ENCODE measurements at places on chromosomes 1 and 21.

- DNase-seq = no peak
Observed at GRCh38 chr1:89125913-89126580, at the start of gene GBP2. GBP2 (minus strand) TSS chr1:89126114; CDS start chr1:89121966, 4,148 bp downstream.

- peak; percentile 37 for DNase-seq
Observed at GRCh38 chr1:25503551-25504426, 39.6 kb upstream of the LDLRAP1 start.

GRCh38 chr21:38420140-38420539 is 78.1 kb downstream of the ERG start:
- no peak for DNase-seq

GRCh38 chr1:10691740-10692125 is 104.7 kb downstream of the CASZ1 start:
- no peak for DNase-seq

DNA sequence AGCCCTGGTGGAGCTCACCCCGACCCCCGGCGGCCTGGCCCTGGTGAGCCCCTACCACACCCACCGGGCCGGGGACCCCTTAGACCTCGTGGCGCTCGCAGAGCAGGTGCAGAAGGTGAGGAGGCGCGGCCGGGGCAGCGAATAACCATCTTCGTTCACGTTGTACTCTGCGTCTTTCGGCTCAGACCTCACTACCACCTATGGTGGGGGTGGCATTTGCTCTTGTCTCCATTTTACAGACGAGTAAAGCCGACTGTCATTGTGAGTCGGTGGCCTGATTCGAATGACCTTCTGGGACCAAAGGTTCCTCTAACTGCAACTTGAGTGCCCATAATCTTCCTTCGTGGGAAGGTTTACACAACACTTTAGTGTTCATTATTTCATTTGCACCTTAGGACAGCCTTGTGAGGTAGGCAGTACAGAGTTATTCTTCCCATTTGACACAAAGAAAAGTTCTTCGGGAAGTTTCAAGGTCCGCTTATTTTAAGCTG is 506 bp downstream of the C1orf50 start:
- no peak for DNase-seq

- DNase-seq = no peak
Observed at GRCh38 chr1:221696718-221697461, 45.0 kb downstream of the DUSP10 start.

DNA sequence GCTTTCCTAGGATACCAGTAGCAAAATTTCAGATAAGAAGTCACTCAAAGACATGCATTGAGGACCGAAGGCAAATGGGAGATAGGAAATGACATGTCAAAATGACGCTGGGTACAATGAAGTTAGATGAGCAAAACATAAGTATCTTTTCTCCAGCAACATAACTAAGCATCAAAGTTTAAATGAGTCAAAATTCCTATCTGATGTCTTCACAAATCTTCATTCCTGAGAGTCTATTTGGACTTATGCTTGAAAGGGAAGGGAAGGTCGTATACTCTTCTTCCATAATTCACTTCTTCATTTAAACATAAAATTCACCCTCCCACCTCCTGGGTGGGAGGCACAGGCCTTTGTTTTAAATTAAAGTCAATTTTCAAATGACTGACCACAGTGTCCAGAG is 4.1 kb upstream of the TMEM81 start:
- no peak for DNase-seq

GRCh38 chr1:32964461-32965250 is at the start of gene RNF19B:
RNF19B (minus strand) TSS chr1:32964809; CDS start chr1:32964685, 124 bp downstream.
- peak; percentile 96 for DNase-seq

DNA sequence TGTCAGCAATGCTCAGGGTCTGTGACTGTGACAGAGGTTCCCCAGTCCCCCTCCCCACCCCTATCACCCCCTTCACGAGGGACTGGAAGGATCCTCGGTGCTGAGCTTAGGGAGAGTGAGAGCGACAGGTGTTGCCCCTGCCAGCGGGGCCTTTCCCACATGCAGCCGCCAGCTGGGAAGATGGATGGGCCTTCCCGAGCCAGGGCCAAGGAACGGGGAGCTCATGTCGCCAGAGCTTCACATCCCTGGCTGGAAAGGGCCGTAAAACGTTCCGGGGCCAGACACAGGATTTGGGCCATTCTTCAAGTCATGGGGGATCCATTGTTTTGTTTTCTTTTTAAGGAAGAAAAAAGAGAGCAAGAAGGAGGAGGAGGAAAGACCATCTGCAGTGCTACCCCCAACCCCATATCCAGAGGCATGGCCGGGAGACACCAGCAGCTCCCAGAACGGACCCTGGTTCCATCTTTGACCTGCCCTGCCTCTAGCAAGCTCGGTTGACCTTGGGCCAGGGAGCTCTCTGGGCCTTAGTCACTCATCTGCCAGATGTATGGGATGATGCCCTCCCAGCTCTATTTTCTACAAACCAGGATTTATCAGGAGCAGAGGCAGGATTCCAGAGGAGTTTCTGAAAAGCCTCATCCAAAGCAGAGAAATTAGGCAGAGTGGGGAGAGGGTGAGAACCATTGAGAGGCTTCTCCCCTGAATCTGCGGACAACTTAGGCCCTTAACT is 54.1 kb downstream of the TAS1R2 start:
- DNase-seq = peak; percentile 21

DNA sequence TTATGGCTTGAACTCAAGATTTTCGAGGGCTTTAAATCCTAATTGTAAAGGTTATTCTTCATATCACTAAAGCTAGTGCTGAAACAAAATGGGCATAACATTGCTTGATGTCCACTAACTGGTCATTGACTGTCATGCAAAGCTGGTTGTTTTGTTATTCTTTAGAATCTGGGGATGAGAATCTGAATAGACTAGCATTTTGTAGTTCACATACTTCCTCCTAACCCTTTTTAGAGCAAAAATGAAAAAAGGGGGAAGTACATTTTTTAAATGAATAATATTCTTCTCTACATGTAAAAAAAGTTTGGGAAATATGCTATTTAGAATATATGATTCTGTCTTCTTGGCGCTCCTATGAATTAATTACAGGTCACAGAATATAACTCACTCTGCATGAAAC is 72.2 kb upstream of the HMCN1 start:
- no peak for DNase-seq

GRCh38 chr1:166978821-166979220 is 3.5 kb upstream of the ILDR2 start:
- no peak for DNase-seq

DNA sequence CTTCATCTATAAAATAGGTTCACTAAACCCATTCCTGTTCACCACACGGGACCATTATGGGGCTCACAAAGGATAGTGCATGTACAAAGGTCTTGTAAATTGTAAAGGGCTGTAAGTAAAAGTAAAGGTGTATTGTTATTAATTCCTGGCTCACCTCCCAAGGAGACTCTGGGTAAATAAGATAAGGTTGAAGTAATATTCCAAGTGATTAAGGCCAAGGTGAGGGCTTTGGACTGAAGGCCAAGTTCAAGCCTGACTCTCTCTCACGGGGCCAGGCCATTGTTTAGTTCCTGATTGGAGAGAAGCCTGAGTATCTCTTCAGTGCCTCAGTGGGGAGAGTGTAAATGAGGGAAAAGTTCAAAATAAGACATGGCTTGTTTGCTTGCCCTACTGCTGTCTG is 19.5 kb upstream of the ZFYVE9 start:
- DNase-seq = no peak

DNA sequence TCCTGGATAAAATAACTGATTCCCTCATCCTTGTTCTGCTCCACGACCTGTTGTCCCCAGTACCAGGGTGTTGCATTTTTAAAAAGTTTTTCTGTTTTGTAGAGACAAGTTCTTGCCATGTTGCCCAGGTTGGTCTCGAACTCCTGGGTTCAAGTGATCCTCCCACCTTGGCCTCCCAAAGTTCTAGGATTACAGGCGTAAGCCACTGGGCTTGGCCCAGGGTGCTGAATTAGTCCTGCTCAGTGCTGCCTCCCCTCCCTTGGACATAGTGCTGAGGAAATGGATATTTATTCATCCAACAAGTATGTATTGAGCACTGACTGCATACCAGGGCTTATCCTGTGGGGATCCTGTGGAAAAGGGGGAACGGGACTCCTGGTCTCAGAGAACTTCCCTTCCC is 126.4 kb downstream of the PTPRU start:
- DNase-seq = no peak

DNA sequence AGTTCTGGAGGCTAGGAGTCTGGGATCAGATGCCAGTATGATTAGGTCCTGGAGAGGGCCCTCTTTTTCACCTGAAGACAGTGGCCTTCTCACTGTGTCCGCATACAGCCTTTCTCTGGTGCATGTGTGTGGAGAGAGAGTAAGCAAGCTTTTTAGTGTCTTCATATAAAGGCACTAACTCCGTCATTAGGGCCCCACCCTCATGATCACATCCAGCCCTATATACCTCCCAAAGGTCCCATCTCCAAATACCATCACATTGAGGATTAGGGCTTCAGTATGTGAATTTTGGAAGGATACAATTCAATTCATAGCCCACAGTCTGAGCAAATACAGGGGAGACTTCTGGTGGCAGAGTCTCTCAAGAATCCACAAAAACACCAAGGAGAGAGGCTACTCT is 176.6 kb downstream of the BACH1 start:
- no peak for DNase-seq

DNA sequence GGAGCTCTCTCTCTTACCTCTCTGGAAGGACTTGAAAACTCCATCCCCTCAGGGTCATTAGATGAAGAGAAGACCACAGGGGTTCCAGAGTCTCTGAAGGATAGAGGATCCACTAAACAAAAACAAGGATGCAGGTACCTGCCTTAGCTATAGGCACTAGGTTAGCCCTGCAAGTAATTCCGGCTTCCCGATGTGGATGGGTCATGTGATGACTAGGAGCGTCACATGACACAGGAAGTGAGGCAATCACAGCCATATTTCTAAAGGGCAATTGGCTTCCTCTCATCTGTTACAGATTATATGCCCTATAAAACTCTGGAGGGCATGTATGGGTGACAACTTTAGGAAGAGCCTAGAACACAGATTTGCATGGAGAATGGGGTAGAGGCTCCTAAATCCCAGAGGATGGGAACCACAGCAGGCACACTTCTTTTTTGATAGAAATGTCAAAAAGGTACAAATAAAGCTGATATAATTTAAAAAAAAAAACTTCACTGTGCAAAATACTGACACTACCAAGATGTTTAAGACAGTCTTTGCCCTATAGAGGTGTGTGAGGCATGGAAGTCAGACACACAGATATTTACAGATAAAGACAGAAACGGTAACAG is 14.1 kb downstream of the ENTREP3 start:
- DNase-seq = peak; percentile 75

GRCh38 chr1:228043281-228043848 is 36.6 kb downstream of the WNT3A start:
- no peak for DNase-seq

GRCh38 chr1:168691541-168691940 is 37.5 kb downstream of the DPT start:
- no peak for DNase-seq

- DNase-seq = no peak
Observed at GRCh38 chr1:3714814-3715213, 37.4 kb upstream of the CCDC27 start.

DNA sequence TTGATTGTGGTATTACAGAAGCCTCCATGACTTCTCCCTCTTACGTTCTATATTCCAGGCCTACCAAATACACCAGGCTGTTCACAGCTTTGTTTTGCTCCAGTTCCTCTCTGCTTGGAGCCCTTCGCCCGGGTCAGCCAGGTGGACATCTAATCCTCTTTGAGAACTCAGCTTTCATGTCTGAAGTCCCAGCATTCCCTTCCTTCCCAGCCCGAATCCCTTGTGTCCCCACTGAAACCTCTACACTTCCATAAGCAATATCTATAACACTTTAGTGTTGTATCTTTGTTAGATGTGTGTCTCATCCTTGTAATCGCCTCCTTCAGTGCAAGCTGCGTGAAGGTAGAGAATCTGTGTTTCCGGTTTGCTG is 1.9 kb downstream of the RNF11 start:
- no peak for DNase-seq

GRCh38 chr1:34363915-34364314 is 187.2 kb downstream of the C1orf94 start:
- DNase-seq = no peak

GRCh38 chr1:52706136-52706670 is 8.1 kb upstream of the COA7 start:
- no peak for DNase-seq

DNA sequence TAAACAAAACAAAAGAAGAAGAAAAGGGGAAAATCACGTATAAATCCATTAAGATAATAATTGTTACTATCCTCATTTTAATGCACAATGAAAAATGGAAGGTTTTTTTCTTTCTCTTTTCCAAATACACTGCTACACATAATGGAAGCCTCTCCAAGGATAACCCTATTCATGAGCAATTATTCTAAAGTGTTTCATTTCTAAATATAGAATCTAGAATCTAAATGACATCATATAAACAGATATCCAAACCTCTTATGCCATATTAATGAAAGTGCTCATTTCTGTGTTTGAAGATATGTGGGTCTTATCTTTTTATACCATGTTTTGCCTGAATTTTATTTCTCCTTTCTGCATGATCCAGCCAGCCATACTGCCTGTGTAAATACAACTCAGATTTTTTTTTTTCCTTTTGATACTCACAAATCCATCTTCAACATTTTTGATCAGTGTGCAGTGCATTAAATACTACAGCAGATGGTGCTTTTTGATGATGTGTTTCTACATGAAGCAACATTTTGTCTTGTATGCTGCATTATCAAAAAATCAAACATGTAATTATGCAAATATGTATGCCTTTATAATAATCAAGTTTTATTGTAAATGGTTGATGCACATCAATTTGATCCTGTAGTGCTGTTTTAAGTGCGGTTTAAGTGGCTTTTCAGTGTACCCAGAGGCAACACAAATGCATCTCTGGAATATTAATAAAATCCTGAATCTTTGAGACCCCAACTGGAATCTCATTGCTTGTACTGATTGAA is 625.6 kb upstream of the PTBP2 start:
- no peak for DNase-seq

DNA sequence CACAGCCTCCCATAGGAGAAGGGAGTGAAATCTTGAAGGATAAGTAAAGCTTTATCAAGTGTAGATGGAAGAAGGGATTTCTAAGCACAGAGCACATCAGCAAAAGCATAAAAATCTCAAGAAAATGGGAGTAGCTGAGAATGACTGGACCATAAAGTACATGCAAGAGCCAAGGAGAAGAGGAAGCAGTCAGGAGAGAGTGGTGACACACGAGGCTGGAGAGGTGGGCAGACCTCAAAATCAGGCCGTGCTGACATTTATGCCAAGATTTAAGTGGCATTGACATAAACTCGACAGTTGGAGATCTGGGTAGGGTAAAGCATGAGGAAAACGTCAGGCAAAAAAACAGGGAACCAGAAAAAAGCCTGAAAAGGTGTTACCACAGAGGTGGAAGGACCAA is 62.3 kb downstream of the GFI1 start:
- no peak for DNase-seq

GRCh38 chr1:31760471-31761470 is 3.4 kb downstream of the ADGRB2 start:
- peak; percentile 89 for DNase-seq
